ENCODE measurements at places on chromosomes 2 and 18.

- no peak for DNase-seq
Measured at GRCh38 chr2:133561045-133561852, 7.0 kb downstream of the NCKAP5 start.

GRCh38 chr2:28375742-28376631 lies 16.7 kb upstream of the FOSL2 start:
- no peak for DNase-seq

GRCh38 chr18:10036479-10036878 lies 122.7 kb downstream of the VAPA start:
- no peak for DNase-seq

DNA sequence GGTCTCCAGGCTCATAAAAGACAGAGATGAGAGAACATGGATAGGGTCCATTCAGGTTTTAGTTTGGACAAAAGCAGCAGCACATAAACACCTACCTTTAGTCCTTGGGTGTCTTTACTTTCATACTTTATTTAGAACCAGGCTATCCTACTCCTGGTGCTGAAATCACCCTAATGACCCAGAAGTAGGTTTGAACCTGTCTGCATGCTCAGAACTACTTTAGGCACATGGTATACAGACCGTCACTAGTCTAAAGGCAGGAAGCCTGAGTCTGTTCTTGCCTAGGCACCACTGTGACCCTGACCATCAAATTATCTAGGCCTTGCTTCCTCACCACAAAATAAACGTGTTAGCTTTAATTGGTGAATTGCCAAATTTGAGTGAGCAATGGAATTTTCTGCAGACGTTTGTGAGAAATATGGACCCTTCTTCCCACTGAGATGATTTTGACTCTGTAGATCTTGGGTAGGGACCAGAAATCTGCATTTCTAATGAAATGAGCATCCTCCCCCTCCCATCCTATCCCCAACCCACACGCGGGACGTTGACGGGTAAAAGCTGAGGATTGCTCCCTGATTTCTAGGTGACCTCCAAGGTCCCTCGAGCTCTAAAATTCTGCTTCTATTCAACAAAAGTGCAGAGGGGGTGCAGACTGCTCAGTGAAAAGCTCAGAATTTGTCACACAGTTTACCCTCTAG lies 75.1 kb downstream of the PLEKHM3 start:
- DNase-seq, result no peak

DNA sequence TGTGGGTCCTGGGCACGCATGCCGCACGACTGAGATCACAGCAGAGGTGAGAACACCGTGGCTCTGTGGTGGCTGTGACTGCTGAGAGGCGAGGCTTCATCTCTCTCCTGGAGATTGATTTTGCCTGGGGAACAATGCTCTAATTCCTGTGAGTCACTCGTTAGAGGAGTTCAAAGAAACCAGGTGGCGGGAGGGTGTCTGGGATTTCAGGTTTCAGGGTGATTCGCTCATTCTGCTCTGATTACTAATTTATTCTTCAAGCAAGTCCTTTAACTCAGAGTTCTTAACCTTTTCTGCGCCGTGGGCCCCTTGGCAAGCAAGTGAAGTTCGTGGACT lies 56.3 kb downstream of the GLI2 start:
- no peak for DNase-seq

DNA sequence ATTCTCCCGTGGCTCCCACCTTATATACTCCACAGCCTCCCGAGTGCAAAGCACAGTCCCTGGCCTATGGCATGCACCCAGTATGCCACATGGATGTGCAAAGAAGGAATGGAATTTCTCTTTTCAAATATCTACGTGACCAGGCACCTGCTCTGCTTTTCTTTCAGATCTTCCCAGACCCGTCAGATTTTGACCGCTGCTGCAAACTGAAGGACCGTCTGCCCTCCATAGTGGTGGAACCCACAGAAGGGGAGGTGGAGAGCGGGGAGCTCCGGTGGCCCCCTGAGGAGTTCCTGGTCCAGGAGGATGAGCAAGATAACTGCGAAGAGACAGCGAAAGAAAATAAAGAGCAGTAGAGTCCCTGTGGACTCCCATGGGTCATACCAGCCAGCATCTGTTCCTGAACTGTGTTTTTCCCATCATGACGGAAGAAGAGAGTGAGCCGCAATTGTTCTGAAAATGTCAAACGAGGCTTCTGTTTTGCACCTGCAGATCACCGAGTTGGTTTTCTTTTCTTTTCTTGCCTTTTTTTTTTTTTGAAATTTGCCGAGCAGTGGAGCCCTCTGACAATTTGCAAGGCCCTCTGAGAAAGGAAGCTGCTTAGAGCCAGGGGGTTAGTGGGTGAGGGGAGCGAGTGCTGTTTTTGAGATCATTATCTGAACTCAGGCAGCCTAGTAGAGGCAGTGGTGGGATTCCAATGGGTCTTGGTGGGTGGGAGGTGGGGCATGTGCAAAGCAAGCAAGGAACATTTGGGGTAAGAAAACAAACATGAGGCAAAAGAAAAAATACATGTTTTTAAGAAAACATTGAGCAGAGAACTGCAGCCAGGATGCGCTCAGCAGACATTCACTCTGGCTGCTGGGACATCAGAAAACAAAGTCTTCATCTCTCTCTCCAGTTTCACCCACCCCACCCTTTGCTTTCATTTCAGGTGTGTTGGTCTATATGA lies 26.2 kb downstream of the LBH start:
- no peak for DNase-seq

DNA sequence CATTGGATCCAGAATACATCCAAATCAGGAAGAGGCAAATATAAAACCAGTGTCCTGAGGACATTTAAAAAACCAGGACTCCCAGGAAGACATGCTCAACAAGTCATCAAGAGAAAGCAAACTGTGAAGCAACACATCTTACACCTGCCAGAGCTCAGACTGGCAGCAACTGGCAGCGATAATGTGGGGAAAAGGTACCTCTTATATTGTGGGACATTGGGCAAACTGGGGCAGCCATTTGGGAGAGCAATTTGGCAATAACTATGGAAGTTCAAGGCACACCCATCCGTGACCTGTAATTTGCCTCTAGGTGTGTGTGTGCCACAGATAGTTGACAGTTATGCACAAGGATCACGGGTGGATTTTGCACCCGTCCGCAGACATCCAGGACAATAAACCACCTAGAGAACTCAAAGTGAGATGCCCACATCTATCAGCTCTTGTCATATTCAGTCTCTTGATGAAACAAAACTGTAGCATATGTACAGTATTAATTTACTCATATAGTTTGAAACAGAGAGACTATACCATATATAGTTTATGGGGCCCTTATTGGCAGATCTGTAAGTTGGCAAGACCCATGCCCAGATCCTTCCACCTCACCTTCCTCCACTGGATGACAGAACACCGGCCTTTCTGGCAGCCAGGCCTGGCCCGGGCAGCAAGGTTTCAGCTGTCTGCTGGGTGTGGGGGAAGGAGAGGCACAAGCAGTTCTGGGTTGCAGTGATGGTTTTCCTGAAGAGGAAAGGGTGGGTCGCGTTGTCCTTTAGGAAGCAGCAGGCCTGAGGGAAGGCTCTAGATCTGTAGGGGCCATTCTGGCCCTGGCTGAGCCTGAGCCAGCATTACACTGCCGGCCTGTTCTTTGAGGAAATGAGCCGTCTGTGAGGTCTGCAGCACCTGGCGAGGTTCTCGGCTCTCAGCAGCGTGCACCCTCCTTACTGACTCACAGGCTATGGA lies 18.8 kb downstream of the HJURP start:
- no peak for DNase-seq

DNA sequence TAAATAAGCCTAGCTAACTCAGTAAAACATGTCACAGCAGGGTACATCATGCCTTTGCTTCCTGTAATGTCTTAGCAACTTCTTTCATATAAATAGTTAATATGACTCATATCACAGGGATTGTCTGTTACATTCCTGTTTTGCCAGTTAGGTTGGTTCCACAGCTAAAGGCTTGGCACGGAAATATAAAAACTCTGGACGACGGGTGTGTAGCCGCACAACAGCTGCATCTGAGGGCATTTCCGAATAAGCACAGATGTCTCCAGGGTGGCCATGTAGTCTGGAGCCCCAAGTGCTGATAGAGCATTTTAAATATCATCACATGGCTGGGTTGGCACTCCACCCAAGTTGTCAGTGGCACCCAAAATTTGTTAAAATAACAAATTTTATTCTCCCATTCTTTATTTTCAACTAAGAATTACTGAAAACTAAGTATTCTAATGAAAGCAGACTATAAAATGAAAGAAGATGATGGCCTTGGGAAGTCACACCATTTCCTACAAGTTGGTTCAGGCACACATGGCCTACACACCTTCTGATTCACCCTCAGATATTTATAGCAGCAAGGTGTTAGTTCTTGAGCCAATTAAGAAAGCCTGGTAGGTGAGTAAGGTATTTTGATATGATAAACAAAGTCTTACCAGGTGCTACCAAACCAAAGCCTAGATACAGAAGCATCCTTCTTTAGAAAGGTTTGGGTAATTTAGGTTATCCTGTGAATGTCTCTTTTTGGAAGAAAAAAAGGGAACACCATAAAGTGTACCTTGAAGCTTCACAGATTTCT lies 61.8 kb upstream of the STK17B start:
- no peak for DNase-seq

- DNase-seq, result no peak
Measured at GRCh38 chr18:13260197-13260934, 41.8 kb downstream of the LDLRAD4 start.

GRCh38 chr2:168315331-168316072 lies 68.1 kb upstream of the STK39 start:
- DNase-seq, result no peak

DNA sequence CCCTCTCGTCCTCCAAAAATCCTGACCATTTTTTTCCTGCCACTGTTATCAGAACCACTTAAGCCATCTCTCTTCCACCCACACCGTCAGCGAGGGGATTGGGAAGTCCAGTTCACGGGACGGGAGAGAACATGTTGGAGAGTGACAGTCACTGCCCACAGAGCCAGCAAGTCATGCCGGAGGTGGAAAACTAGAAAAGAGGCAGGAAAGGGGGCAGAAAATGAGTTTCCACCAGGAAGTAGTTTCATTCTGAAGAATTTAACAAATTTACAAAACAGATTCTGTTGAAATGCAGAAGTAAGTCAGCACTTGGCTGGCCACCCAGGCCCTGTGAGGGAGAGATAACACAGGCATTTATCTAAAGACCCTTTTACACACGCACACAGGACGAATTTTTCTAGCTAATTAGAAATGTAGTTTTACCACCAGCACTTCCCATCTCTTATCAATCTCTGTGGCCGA lies 431.3 kb downstream of the TSN start:
- DNase-seq, result no peak

- no peak for DNase-seq
Measured at GRCh38 chr2:193428336-193428818, 1233.6 kb upstream of the TMEFF2 start.

GRCh38 chr2:5766561-5766960 lies 74.4 kb downstream of the SOX11 start:
- no peak for DNase-seq

DNA sequence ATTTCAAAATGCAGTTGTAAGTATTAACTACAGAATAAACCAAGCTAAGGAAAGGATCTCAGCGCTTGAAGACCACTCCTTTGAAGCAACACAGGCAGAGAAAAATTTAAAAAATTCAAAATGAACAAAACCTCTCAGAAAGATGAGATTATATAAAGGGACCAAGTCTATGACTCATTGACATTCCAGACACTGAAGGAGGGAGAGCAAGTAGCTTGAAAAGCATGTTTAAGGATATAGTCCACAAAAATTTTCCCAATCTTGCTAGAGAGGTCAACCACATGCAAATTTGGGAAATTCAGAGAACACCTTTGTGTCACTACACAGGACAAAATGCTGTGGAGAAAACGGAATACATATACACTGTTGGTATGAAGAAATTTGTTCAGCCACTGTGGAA lies 112.6 kb upstream of the MC4R start:
- no peak for DNase-seq

- no peak for DNase-seq
Measured at GRCh38 chr18:8124232-8125146, 484.7 kb upstream of the RAB12 start.

DNA sequence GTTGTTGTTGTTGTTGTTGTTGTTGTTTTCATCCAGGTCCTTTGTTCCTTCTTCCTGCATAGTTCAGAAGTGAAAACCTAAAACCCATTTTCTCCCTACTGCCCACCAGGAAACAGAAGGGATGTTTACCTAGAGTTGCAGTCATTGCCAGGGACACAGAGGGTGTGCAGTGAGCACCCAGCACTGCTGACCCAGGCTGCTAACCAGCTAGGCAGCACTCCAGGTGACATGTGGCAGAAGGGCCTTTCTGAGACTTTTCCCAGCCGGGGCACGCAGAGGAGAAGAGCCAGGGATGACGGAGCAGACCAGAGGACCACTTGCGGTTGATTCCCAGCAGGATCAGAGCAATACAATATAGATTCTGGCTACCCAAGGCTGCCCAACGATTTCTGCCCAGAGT lies 286.3 kb downstream of the BCL11A start:
- DNase-seq, result no peak

GRCh38 chr2:181152701-181153100 lies 172.3 kb downstream of the UBE2E3 start:
- no peak for DNase-seq

- DNase-seq, result no peak
Measured at GRCh38 chr18:3935305-3935704, 485.3 kb downstream of the TGIF1 start.
